Esophagus squamous epithelium (tissue), 5 donors: ENCODE measurements at places on chromosomes 5 and 9.

DNA sequence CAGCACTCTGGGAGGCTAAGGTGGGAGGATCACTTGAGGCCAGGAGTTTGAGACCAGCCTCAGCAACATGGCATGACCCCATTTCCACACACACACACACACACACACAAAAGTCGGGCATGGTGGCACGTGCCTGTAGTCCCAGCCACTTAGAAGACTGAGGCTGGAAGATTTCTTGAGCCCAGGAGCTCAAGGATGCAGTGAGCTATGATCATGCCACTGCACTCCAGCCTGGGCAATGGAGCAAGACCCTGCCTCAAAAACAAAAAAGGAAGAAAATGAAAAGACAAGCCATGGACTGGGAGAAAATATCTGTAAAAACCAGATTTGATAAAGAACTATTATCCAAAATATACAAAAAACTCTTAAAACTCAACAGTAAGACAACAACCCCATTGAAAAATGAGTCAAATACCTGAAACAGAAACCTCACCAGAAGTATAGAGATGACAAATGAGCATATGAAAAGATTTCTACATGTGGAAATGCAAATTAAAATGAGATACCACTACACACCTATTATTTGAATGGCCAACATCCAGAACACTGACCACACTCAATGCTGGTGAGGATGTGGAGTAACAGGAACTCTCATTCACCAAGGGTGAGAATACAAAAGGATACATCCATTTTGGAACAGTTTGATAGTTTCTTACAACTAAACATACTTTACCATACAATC lies 24.7 kb downstream of the DNAJA1 start:
- no peak for DNase-seq

- DNase-seq: no peak
These were observed 194.4 kb downstream of the GADD45G start for GRCh38 chr9:89799221-89799620.

GRCh38 chr9:126614088-126614454 lies 343 bp downstream of the LMX1B start:
- no peak for DNase-seq

GRCh38 chr5:96812851-96813250 lies 5.1 kb upstream of the ERAP1 start:
- DNase-seq: no peak

GRCh38 chr9:35729700-35730485 lies 2.1 kb downstream of the TLN1 start:
- DNase-seq: no peak

- DNase-seq: no peak
These were observed 69.9 kb downstream of the LRSAM1 start for GRCh38 chr9:127520941-127521918.

- no peak for DNase-seq
These were observed 197.6 kb upstream of the RASA1 start for GRCh38 chr5:87069974-87070608.
